ENCODE measurements at places on chromosomes 3 and 15.
A peak's percentile ranks its signal among the peaks of the same experiment; 100 is the strongest.

GRCh38 chr3:104108522-104108921 lies 1258.2 kb upstream of the ALCAM start:
- DNase-seq: no peak

DNA sequence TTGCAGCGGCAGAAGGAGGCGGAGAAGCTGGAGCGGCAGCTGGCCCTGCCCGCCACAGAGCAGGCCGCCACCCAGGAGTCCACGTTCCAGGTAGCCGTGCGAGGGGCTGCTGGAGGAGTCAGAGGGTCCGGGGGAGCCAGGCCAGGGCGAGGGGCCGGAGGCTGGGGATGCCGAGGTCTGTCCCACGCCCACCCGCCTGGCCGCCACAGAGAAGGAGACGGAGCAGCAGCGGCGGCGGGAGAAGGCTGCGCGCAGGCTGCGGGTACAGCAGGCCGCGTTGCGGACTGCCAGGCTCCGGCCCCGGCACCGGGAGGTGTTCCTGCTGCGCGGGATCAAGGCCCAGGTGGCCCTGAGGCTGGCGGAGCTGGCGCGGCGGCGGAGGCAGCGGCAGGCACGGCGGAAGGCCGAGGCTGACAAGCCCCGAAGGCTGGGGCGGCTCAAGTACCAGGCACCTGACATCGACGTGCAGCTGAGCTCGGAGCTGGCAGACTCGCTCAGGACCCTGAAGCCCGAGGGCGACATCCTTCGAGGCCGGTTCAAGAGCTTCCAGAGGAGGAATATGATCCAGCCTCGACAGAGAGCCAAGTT lies 625.0 kb downstream of the MCTP2 start:
- no peak for DNase-seq

DNA sequence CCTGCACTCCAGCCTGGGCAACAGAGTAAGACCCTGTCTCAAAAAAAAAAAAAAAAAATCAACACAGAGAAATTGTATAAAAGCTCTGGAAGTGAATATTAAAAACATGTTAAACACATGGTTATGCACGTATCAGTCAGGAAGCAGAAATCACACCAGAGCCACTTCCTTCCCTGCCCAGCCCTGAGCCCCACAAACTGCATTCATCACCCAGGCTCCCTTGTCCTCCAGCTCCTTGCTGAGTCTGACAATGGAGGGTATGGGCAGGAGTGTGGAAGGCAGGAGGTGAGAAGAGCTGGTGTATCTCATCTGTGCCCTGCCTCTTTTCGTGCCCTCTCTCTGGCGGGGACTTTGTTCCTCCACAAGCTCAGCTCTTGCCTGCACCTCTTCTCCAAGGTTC lies 12.1 kb upstream of the LOXL1 start:
- DNase-seq: no peak

DNA sequence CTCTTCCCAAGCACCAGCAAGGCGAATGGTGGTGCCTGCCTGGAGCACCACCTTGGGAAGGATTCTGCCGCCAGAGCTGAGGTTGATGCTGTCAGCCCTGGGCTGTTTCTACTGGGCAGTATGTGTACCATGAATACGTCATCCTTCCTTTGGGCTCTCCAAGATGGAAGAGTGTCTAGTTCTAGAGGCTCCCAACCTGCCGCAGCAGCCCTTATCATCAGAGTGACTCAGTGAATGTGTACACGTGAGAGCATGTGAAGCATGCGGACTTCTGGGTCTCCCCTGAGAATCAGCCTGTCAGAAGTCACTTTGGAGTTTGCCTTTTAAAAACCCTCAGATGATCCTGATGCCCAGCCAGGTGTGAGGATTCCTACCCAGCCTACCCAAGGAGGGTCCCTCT lies 20.9 kb downstream of the PLA2G4D start:
- DNase-seq: no peak

- no peak for DNase-seq
Measured at GRCh38 chr15:60221356-60221755, 176.4 kb downstream of the ANXA2 start.

GRCh38 chr3:146020969-146021368 lies 140.0 kb downstream of the PLOD2 start:
- peak; percentile 10 for DNase-seq

- DNase-seq: no peak
Measured at GRCh38 chr15:39690881-39691634, 91.6 kb downstream of the FSIP1 start.

- no peak for DNase-seq
Measured at GRCh38 chr3:177144922-177145321, 52.4 kb downstream of the TBL1XR1 start.

Measured in NCI-H526 (cell line).